Stimulated activated CD8-positive, alpha-beta memory T cell treated with anti-CD3 and anti-CD28 coated beads, Interleukin-4, amount 100 ng/mL, for 24 hours (primary cell): ENCODE measurements at places on chromosomes 12 and 14.

GRCh38 chr12:124916374-124917134 is 2.1 kb upstream of the UBC start:
- no peak for DNase-seq

GRCh38 chr14:32727832-32728231 is 210.8 kb upstream of the NPAS3 start:
- DNase-seq, result no peak

GRCh38 chr14:21014761-21015190 is 10.1 kb downstream of the NDRG2 start:
- peak; percentile 57 for DNase-seq

GRCh38 chr12:122452701-122453285 is 30.3 kb upstream of the CLIP1 start:
- DNase-seq, result no peak

- no peak for DNase-seq
These were observed 5.1 kb upstream of the NUMB start for GRCh38 chr14:73463411-73463810.

DNA sequence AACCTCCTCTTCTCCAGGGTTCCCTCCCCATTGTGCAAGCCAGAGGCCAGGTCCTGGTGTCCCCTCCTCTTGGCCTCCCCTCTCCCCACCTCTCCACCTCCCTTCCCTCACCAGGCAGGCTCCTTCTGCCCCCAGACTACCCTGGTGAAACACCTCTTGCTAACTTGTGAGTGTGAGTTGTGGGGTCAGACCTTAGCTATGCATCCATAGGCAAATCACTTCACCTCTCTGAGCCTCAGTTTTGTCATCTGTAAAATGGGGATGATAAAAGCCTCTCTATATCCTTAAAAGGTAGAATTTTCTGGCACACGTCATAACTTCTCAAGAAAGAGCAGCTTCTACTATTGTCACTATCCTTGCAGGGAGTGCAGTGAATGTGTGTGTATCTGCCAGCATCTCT is 7.9 kb upstream of the DIO3 start:
- no peak for DNase-seq

- DNase-seq, result peak; percentile 28
These were observed 82.9 kb upstream of the STXBP6 start for GRCh38 chr14:25132732-25133422.

GRCh38 chr14:61280526-61281185 is 482 bp downstream of the TMEM30B start:
- DNase-seq, result peak; percentile 65

DNA sequence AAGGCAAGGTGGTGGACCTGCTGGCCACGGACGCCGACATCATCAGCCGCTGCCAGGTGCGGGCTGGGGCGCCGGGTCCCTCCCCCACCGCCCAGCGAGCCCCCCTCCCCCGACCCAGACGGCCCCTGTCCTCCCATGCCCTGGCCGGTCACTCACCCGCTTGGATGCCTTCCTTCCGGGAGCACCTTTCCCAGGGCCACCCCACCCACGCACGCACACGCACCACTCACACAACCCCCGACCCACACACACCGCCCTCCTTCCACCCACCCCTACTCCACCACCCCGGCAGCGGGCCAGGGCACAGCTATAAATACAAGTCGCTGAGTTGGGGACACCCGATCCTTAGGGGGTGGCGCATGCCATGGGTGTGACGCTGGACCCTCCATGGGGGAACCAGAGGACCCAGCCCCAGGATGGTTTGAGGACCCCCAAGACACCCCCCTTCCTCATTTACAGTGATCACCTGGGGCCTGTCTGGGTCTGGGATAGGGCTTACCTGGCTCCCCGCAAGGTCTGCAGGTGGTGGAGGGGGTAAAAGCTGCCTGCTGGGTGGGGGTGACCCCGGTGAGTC is 465 bp downstream of the ADSS1 start:
- no peak for DNase-seq

DNA sequence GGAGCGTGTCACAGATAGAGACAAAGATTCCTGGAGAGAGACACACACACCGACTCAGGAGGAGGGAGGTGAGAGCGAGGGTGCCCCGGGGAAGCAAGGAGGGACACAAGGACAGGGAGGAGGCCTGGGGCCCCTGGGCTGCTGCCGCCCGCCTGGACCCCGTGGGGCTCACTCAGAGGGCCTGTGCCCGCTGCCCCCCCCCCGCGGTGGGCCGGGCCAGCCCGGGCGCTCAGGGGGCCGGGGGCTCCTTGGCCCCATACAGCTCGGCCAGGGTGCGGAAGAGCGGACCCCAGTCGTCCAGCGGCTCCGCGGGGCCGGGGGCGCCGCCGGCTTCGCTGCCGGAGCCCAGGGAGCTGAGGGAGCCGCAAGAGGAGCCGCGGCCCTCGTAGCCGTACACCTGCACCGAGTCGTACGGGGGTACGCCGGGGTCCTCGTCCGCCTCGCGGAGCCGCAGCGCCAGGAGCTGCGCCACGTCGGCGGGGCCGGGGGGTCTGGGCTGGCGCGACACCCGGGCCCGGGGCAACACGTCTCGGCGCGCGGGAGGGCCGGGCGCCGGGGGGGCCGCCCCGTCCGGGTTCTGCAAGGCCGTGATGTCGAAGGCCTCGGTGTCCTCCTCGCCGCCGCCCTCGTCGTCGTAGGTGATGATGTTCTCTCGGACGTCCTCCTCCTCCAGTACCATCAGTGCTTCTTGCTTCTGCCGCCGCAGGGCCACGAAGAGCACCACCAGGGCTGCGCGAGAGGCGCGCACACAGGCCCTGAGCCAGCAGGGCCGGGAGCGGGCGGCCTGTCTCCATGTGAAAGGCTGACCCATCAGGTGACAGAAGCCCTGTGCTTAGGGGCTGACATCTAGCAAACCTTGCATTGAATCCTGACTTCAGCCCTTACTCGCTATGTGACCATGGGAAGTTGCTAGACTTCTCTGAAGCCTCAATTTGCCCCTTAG is 6.0 kb downstream of the PSMB11 start:
- DNase-seq, result no peak

DNA sequence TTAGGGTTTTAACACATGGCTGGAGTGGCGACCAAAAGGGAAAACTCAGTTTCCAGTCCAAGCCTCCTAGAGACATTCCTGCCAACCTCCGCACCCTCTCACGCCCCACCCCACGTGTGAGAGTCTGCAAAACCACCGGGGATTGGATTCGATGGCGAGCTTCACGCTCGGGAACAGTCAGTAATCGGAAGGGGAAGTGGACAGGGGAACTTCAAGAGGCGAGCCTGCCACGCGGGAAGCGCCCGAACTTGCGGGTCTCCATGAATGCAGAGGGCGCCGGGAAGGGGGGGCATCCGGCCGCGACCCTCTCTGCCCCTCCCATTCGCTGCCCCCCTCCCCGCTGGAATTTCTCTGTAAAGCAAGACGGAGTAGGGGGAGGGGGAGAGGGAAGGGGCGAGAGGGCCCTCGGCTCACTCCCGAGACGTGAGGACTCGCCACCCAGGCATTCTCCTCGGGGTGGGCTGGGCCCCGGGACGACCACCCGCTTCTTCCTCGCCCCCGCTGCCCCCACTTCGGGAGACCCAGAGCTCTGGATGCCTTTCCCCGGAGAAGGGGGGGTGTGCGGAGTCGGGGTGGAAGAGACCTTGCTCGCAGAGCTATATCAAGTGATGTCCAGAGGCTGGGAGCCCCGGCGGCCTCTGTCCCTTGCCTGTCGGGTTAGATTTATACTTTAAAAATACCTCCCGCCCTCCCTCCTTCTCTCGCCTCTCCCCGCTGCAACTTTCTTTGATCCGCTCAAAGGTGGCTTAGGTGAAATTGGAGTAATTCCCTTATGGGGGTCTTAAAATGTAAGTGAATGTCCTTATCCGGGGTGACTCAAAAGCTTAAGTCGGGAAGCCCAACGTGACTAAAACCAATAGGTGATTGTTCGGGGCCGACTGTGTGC is 2.5 kb upstream of the CCND2 start:
- peak; percentile 37 for DNase-seq

GRCh38 chr14:48247977-48248376 is 572.6 kb upstream of the MDGA2 start:
- DNase-seq, result no peak

- no peak for DNase-seq
These were observed 31.5 kb upstream of the PTGDR start for GRCh38 chr14:52235866-52236510.

DNA sequence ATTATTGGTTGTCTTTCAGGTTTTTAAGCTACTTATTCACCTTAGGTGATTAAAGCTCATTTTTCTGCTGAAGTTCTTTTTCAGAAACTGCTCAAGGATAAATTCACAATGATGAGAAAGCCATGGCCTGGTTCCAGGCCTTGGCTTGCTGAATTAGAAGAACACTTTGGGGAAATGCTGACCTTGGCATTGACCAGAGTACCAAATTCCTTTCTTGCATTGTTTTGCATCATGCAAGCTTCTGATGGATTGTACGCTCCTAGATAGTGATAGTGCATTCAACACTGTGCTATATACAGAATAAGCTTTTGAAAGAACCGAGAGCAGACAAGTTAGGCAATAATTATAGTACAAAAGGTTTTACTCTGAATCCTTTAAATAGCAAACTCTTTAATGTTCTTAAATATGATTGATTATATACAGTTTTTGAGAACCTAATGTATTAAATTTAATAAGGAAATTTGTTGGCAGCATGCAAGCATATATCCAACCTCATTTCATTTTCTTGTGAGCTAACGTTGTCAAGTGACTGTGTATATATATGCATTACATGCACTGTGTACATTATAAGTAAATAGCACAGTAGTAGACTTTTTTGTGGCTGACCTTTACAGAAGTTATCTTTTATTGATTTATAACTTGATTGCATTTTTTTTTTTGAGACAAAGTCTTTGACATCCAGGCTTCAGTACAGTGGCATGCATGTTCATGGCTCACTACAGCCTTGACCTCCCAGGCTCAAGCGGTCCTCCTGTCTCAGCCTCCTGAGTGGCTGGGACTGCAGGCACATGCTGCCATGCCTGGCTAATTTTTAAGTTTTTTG is 99.2 kb downstream of the DIP2B start:
- no peak for DNase-seq

DNA sequence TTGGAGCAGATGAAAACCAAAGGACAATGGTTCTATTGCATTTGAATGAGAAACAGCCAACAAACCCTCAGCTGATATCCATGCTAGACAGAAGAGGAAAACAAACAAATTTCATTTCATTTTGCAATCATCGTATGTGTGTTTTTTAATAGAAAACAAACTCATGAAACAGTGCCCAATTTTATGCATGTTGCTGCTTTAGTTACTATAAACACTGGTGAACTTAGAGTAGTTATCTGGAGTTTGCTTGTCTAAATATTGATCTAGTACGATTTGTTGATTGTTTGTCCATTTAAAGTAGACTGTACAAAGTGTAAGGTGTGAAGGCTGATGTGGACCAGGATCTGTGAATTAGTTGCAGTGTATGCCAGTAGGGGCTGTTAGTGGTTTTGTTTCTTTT is 166.6 kb downstream of the KITLG start:
- DNase-seq, result no peak

GRCh38 chr12:68400226-68400829 is 68.2 kb upstream of the MDM1 start:
- DNase-seq, result no peak

- no peak for DNase-seq
These were observed 2.3 kb downstream of the HIP1R start for GRCh38 chr12:122837306-122838265.

DNA sequence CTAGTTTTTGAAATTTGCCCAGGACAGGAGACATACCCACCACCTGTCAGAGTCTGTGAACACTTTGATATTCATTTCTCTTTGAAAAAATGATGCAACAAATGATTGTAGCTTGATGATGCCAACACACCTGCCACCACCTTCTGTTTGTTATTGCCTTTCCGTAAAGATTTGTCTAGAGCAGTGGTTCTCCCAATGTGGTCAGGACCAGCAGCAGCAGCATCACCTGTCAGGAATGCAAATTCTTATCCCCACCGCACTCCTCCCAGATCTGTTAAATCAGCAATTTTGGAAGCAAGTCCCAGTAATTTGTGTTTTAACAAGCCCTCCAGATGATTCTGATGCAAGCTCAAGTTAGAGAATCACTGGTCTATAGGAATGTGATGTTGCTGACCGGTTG is 9.9 kb downstream of the CCDC175 start:
- no peak for DNase-seq

DNA sequence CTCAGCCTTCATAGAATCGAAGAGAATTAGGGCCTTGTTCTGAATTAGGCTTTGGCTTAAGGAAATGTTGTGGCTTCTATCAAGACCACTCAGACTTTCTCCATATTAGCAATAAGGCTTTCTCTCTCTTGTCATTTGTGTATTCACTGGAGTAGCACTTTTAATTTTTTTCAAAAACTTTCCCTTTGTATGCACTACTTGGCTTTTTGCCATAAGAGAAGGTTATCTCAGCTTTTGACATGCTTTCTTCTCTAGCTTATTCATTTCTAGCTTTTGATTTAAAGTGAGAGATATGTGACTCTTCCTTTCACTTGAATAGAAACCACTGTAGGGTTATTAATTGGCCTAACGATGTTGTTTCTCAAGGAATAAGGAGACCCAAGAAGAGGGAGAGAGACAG is 244.2 kb downstream of the GPHN start:
- no peak for DNase-seq

- no peak for DNase-seq
These were observed 18.9 kb downstream of the VSX2 start for GRCh38 chr14:74257941-74258763.

DNA sequence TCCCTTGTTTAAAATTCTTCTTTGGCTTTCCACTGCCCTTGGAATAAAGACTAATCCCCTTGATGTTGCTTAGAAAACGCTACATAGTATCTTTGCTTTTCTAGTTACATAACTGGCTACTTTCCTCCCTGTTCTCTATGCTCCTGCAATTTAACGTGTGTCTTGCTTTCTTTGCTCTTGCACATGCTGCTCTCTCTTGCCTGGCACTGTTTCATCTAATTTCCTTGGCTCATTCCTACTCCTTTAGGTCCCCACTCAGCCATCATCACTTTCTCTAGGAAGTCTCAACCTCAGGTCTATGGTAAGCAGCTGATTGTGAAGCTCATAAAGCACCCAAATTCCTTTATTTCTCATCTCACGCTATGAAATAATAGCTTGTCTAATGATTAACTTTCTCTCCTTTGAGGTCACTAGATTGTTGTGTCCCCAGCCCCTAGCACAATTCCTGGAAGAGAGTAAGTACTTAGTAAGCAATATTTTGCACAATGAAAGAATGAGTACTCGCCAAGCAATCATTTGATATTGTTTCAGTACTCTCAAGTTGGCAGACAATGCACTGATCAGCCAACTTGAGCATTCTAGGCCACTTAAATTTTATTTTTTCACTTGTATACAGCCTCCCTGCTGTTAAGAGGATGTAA is 3.3 kb downstream of the ALDH6A1 start:
- no peak for DNase-seq

GRCh38 chr14:23115918-23116317 is 3.1 kb downstream of the CEBPE start:
- DNase-seq, result no peak

DNA sequence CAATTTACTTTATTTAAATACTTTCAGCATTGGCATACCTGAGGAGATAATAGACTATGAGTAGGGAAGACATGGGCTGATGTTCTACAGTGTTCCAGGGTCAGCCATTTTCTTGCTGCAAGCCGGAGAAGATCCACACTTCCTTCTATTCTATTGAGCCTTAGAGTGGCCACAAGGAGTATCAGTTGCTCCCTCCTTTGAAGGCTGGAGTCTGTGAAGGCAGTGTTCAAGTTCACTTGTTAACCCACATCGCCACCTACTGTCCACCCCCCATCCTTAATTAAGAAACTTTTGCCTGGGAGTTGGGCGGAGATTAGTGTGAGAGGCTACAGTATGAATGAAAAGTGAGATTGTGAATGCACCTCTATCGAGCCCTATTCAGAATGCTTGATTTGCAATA is 666.6 kb downstream of the NRXN3 start:
- DNase-seq, result no peak
